ENCODE measurements at places on chromosomes 2 and 18. TPM values are rescaled to one million over a fixed set of nuclear protein-coding genes. Genes with fewer than 3 reads are reported as not detected.

DNA sequence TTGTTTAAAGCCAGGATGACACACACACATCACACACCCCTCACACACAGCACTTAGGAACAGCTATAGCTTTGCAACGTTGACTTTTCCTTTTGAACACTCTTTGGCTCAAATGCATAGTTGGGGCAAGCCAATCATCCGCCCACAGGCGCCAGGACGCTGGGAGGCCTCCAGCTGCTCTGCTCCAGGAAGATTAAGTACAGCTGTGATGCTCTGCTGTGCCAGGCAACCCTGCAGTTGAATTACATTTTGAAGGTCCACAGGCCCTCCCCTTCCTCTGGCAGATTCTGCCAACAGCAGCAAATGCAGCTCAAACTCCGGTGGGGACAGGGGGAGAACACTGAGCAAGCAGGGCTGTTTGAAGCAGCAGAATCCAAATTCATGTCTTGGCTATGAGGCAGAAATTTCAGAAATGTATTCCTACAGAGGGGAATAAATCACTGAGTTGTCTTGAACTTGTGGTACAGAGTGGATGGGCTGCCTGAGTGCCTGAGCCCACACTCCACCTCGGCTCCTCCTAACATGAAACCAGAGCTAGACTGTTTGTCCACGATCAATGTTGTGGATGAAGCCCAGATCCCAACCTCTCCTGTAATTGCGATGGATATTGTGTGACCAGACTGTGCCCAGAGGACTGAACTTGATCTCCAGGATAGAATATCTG lies 86.5 kb upstream of the PPP1CB start:
- peak; percentile 85 for DNase-seq

- DNase-seq: no peak
Observed at GRCh38 chr2:111917106-111917505, 18.7 kb downstream of the MERTK start.

DNA sequence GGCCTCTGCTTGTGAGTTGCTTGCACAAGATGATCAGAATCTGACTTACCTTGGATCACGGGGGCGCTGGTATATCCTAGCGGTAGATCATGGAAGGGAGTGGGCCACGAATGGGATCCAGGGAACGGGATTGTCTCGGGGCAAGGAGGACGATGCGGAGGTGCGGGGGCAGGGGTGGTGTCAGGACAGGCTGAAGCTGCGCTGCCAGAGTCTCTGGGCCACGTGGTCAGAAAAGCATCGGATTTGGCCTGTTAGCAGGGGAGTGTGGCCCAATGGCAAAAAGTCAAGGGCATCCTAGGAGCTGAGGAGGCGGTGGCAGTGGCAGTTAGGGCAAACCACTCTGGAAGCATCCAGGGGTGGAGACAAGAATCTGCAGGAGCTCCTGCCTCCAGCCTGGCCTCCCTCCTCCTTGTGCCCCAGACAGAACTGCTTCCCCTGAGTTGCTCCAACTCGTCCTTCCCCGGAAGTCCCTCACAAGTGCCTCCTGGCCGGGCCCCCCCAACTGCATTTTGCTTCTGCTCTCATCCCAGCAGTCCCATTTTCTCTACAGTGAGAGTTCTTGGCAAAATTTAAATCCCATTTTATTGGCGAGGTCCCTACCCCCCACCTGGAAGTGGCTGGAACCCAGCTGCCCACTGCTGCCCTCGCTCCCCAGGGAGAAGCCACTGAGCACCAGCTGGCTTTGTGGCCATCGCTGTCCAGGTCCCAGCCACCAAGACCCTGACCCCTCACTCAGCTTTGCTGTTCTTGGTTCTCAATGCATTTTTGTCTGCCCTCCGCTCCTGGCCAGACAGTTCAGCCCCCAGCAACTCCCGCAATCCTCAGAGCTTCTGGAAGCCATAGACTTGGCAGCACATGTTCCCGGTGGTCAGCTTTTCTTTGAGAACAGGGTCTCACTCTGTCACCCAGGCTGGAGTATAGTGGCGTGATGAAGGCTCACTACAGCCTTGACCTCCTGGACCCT lies 5.6 kb upstream of the CCDC74B start:
- no peak for DNase-seq

DNA sequence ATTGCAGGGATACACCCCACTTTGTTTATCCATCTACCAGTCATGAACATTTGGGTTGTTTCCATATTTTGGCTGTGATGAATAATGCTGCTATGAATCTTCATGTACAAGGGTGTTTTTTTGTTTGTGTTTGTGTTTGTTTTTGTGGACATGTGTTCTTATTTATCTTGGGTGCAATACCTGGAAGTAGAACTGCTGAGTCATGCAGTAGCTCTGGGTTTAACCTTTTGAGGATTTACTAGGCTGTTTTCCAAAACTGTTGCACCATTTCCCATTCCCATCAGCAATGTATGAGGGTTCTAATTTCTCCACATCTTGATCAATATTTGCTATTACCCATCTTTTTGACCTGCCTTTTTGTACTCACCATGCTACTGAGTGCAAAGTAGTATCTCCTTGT lies 140.0 kb upstream of the CYP1B1 start:
- DNase-seq: no peak

DNA sequence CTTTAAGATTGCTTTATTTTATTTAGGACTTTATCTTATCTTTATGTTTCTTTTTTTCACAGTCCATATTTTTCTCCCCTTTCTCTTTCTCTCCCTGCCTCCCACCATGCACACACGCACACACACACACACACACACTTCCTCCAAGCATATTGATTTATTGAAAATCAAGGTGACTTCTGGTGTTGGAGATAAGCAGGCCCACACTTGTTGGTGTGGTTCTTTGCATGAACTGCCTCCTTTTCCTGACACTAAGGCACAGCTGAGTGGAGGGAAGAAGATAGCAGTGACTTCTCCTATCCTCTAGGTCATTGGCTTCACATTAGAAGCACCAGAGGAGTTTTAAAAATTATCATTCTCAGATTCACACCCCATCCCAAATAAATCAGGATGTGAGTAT lies 18.0 kb downstream of the TBR1 start:
- DNase-seq: no peak

DNA sequence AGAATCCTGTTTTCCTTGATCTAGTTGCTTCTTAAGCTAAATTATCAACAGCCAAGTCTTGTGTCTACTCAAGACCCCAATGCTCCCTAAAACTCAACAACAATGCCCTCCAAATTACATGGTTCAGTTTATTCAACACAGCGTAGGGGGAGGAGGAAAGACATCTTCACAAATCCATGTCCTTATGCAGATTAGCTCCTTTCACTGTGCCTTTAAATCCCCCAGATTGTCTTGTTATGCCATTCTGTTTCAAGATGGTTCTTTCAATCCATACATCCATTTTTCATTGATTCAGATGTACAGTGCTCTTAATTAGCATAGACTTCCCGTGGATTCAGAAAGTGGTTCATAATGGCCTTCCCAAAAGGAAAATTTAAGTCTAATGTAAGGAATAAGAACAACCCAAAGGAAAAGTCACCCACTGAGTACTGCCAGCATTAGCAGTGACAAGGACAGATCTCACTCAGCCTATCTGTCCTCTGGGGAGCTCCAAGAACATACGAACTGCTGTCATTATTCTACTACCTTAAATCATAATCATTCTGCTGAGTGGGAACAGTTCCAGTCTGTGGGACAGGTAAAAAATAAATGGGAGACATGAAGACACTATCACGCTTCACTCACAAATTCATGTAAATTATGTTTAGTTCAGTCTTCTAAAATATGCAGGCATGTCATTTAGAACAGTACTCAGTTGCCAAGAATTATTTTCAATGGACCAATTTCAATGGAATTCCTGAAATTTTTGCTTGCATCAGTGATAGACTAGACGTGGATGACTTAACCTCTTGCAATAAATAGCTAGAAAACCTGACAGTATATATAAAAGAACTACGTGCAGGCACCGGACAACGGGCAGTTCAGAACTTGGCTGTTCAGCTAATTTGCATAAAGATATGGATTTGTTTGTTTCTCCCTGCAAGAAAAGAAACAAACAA lies 58.9 kb upstream of the RNU4ATAC start:
- DNase-seq: no peak

GRCh38 chr2:197258580-197258979 lies 52.0 kb downstream of the ANKRD44 start:
- no peak for DNase-seq

GRCh38 chr2:27795093-27795834 lies 23.7 kb downstream of the MRPL33 start:
- DNase-seq: no peak

- DNase-seq: no peak
Observed at GRCh38 chr2:194705398-194705797, 951.6 kb upstream of the SLC39A10 start.

Gene MAB21L4
- total RNA-seq: 33.8 TPM

Gene NPPC
- total RNA-seq: not detected

All from upper lobe of left lung (tissue), 6 donors.